Mesenteric fat pad (tissue), 1 donor: ENCODE measurements at places on chromosomes 2 and 18. TPM values are rescaled to one million over a fixed set of nuclear protein-coding genes. Genes with fewer than 3 reads are reported as not detected.
A peak's percentile ranks its signal among the peaks of the same experiment; 100 is the strongest.

- peak; percentile 57 for DNase-seq
These were observed 21.5 kb downstream of the DYSF start for GRCh38 chr2:71474744-71475397.

- no peak for DNase-seq
These were observed 489.3 kb downstream of the DCC start for GRCh38 chr18:52829320-52829719.

Gene SLC40A1
- 48.5 TPM for total RNA-seq

Gene ARL4C
- total RNA-seq, result 17.4 TPM

DNA sequence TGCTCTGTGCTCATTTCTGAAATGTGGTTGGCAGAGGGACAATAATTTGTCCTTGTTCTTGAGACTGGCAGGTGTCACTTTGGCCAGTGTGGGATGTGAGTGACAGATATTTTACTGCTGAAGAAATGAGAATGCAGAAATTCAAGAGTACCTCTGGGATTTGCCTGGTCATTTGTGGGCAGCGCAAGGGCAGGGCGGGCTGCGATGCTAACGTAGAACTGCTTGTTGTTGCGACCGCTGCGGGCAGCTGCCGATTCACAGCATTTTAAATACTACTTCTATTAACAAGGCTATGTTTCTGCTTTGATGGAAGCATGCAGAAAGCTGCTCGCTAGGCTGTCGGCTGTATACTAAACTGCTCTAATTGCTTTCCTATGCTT, 268.6 kb downstream of the FIGN start:
- no peak for DNase-seq

GRCh38 chr2:59694176-59694575, 859.3 kb downstream of the BCL11A start:
- DNase-seq, result no peak

DNA sequence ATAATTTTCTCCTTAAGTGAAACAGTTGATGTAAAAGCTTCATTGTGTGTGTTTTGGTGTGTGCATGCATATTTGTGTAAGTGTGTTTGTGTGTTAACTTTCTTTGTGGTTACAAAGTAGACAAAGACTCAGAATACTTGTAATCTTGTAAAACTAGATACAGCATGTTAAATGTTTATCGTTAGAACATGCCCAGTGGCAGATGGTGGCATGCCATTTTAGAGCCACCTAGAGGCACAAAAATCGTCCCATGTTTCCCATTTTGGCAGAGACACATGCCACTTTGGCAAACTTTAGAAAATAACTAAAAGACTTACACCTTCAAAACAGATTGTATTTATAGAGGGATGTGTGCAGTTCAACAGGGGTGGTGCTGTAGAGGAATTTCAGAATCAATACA, 224.1 kb downstream of the LRP1B start:
- DNase-seq, result no peak

Gene PIAS2
- total RNA-seq, result 41.3 TPM

GRCh38 chr2:44152865-44153669, 15.6 kb upstream of the PPM1B start:
- no peak for DNase-seq

- no peak for DNase-seq
These were observed 162.4 kb downstream of the HDAC4 start for GRCh38 chr2:239238381-239238780.
